Immature natural killer cell (primary cell): ENCODE measurements at places on chromosomes 5 and 9. TPM values are rescaled to one million over a fixed set of nuclear protein-coding genes. Genes with fewer than 3 reads are reported as not detected.

- DNase-seq: no peak
- no peak overlapping the region for H3K27ac ChIP-seq
- peaks cover 10% of the 10 kb centered on the region for H3K4me1 ChIP-seq
- H3K27me3 ChIP-seq: no peaks in the 10 kb centered on the region
Measured at GRCh38 chr5:73630765-73631164, 4.8 kb downstream of the ARHGEF28 start.

GRCh38 chr9:104858846-104859245 is 69.1 kb downstream of the ABCA1 start:
- H3K4me1 ChIP-seq: no peaks in the 10 kb centered on the region
- H3K27me3 ChIP-seq: no peaks in the 10 kb centered on the region
- H3K27ac ChIP-seq: no peak overlapping the region
- DNase-seq: no peak
- H3K36me3 ChIP-seq: no peaks in the 10 kb centered on the region

GRCh38 chr5:21125238-21125983 is 1137.4 kb upstream of the CDH18 start:
- no peaks in the 10 kb centered on the region for H3K4me1 ChIP-seq
- no peak for DNase-seq
- no peaks in the 10 kb centered on the region for H3K27me3 ChIP-seq
- H3K36me3 ChIP-seq: peaks cover 3% of the 10 kb centered on the region
- H3K27ac ChIP-seq: no peak overlapping the region
- H3K4me3 ChIP-seq: no peak overlapping the region

- no peaks in the 10 kb centered on the region for H3K36me3 ChIP-seq
- no peaks in the 10 kb centered on the region for H3K4me1 ChIP-seq
- no peak for DNase-seq
- H3K27me3 ChIP-seq: no peaks in the 10 kb centered on the region
- no peak overlapping the region for H3K4me3 ChIP-seq
Measured at GRCh38 chr9:106717686-106718085, 145.3 kb upstream of the ZNF462 start.

DNA sequence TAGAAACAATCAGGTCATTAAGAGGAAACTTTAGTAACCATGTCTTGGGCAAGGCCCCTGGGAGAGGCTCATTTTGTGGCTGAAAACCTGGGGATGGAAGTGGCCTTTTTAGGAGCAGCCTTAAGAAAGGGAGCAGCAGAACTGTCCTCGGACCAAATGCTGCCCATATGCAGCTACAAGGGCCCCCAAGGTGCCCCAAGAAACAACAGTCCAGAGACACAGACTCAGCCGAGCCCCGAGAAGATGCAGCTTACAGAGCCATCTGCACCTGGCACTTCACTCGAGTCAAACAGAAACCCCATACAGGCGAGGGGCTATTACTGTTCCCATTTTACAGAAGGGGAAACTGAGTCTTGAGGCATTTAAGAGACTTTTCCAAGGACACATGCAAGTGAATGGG is 58.0 kb downstream of the COL23A1 start:
- DNase-seq: no peak
- no peaks in the 10 kb centered on the region for H3K27me3 ChIP-seq
- no peaks in the 10 kb centered on the region for H3K36me3 ChIP-seq
- no peaks in the 10 kb centered on the region for H3K4me1 ChIP-seq

GRCh38 chr9:9973062-9973461 is 639.7 kb downstream of the PTPRD start:
- H3K27me3 ChIP-seq: no peaks in the 10 kb centered on the region
- H3K27ac ChIP-seq: no peak overlapping the region
- no peak for DNase-seq
- H3K4me3 ChIP-seq: no peak overlapping the region

DNA sequence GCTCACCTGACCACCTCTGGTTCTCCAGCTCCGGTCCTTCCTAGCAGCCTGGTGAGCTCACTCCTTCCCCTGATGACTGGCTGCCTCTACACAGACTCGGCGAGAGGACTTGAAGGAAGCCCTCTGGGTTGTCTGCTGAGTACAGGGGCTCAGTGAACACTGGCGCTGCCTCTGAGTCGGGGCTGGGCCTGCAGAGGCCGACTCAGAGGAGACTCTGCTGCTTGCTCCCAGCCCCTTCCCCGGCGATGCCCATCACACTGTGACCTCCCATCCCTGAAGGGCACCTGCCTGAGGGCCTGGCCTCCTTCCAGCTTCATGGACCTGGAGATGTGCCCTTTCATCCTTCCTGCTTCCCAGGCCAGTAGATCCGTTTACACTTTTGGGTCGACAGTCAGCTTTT is 22.0 kb downstream of the CRB2 start:
- H3K27ac ChIP-seq: no peak overlapping the region
- DNase-seq: no peak
- no peak overlapping the region for H3K4me3 ChIP-seq

GRCh38 chr5:74389531-74390305 is 250.8 kb downstream of the ENC1 start:
- DNase-seq: no peak
- no peaks in the 10 kb centered on the region for H3K27me3 ChIP-seq
- no peak overlapping the region for H3K27ac ChIP-seq
- no peak overlapping the region for H3K4me3 ChIP-seq

GRCh38 chr9:95125652-95126051 is 191.9 kb downstream of the FANCC start:
- no peak for DNase-seq
- H3K4me1 ChIP-seq: peaks cover 2% of the 10 kb centered on the region
- peaks cover 4% of the 10 kb centered on the region for H3K36me3 ChIP-seq
- H3K27ac ChIP-seq: no peak overlapping the region
- peaks cover 1% of the 10 kb centered on the region for H3K27me3 ChIP-seq

- no peak overlapping the region for H3K4me3 ChIP-seq
- no peak for DNase-seq
- H3K36me3 ChIP-seq: no peaks in the 10 kb centered on the region
- peaks cover 2% of the 10 kb centered on the region for H3K27me3 ChIP-seq
- no peak overlapping the region for H3K27ac ChIP-seq
- H3K4me1 ChIP-seq: no peaks in the 10 kb centered on the region
Measured at GRCh38 chr9:129185991-129186390, 7.9 kb upstream of the IER5L start.

DNA sequence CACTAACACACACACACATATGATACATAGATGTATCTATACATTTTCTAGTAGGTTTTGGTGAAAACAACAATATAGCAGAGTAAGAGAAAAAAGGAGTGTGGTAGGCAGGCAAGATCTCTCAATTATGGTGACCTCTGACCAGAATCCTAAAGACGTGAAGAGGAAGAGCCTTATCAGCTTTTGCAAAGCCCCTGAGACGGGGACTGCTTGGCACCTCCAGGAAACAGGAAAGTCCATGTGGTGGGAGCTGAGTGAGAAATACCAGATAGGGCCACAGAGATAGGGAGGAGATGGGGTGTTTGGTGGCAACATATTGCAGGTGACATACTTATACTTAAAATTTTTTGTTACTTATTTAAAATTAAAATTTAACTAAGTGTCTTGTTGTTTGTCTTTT is 39.9 kb upstream of the CTXN3 start:
- no peak overlapping the region for H3K27ac ChIP-seq
- no peak for DNase-seq
- H3K27me3 ChIP-seq: peaks cover 2% of the 10 kb centered on the region
- no peaks in the 10 kb centered on the region for H3K4me1 ChIP-seq

DNA sequence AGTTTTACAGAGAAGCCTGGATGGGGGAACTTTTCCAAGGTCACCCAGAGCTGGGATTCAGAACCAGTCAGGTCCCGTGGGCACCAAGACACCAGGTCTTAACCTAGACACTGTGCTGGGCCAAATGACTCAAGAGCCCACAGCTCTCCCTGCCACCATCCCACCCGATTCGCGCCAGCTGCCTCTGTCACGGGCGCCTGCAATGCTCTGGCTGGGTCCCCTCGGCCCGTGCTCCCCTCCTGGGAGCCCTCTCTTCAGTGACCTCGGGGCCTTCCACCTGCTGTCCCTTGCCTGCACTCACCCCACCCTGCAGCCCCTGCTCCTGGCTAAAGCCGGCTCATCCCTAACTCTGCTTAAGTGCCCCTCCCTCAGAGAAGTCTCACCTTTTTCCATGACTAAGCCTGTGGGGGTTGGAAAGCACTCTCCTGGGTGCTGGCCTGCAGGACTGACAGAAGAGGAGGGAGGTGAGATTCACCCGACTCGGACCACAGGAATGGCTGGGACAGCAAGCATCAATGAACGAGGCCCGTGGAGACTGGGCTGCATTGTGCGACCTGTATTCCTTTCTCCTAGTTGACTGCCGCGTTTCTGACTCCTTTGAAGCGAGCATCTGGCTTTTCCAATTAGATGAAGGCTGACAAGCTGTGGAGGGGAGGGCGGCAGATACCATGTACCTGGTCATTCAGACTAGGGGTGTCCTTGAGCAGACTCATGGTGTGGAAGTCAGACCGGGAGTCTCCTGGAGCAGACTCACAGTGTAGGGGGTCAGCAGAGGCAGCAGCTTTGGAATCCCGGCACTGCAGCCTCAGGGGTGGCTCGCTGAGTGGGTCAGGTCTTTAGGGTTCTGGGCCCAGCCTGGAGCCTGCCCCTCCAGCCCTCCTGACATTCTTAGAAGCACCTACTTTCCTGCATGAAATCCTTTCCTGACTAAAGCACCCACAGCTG is 5.8 kb upstream of the IL4 start:
- peaks cover 2% of the 10 kb centered on the region for H3K27me3 ChIP-seq
- no peak overlapping the region for H3K27ac ChIP-seq
- no peak for DNase-seq
- no peak overlapping the region for H3K4me3 ChIP-seq
- no peaks in the 10 kb centered on the region for H3K36me3 ChIP-seq

DNA sequence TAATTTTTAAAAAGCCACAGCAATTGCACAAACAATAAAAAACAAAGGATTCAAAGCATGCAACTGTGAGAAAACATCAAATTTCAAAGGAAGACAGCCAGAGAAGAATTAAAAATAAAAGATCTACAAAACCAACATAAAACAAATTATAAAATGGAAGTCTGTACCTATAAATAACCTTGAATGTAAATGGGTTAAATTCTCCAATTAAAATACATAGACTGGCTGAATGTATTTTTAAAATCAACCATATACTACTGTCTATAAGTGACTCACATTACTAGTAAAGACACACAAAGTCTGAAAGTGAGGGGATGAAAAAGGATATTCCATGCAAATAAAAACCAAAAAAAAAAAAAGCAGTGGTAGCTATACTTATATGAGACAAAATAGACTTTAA is 33.7 kb downstream of the BTNL8 start:
- H3K4me3 ChIP-seq: no peak overlapping the region
- DNase-seq: no peak
- H3K4me1 ChIP-seq: no peaks in the 10 kb centered on the region
- no peak overlapping the region for H3K27ac ChIP-seq
- H3K36me3 ChIP-seq: no peaks in the 10 kb centered on the region
- peaks cover 4% of the 10 kb centered on the region for H3K27me3 ChIP-seq

DNA sequence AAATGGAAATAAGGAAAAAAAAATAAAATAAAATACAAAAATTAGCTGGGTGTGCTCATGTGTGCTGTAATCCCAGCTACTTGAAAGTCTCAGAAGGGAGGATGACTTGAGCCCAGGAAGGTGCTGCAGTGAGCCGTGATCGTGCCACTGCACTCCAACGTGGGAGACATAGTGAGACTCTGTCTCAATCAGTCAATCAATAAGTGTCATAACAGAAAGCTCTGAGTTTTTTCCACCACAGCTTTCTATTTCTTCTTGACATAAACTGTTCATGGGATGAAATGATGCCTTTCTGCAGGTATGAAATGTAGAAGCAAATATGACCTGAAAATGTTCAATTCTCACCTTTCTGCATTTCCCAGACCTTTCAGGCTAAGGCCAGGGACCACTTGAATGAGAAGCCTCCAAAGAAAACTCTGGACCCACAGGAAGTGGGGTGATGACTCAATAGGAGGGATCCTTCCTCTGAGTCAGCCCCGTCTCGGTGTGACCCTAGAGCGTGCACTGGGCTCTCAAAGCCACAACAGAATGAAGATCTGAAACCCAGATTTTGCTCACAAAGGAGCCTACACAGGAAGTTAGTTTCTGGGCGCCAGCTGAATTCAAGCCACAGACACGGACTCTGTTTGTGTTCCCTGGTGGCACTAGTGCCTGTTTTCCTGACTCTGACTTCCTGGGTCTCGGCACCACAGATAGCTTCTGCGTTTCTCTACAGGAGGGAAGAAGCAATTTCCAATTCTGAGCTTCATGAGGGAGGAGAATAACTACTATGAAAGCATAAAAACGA is 62.0 kb downstream of the ANKH start:
- peaks cover 4% of the 10 kb centered on the region for H3K27me3 ChIP-seq
- DNase-seq: peak; percentile 77
- H3K36me3 ChIP-seq: no peaks in the 10 kb centered on the region
- peak overlapping the region; percentile 85 for H3K27ac ChIP-seq
- peak overlapping the region; percentile 84 for H3K4me3 ChIP-seq

DNA sequence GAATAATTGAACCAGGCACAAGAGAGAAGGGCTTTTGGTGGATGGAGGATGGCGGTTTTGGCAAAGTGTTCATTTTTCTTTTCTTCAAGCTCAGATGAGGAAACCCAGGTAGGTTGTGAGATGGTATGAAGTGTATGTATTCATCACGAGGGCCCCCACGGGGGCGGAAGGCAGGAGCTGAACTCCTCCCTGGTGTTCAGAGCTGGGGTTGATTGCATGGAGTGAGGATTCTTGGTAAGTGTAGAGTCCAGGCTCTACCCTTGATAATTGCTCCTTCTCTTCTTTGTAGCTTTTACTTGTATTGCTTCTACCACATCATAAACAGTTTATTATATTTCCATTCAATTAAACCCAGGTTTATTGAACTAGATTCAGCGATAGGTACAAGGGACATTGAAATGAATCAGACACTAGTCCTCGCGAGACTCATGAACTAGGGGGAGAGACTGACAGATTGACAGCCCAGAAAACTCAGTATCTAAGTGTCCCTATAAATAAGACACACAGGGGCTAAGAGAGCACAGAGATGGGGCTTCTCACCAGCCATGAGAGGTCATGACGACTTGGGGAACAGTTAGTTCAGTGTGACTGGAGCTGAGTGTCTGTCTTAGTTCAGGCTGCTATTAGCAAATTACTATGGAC is 116.7 kb upstream of the KLF4 start:
- no peak overlapping the region for H3K27ac ChIP-seq
- no peak overlapping the region for H3K4me3 ChIP-seq
- peaks cover 3% of the 10 kb centered on the region for H3K27me3 ChIP-seq
- H3K36me3 ChIP-seq: no peaks in the 10 kb centered on the region

GRCh38 chr5:180117000-180117725 is 45.6 kb upstream of the RNF130 start:
- H3K27me3 ChIP-seq: peaks cover 7% of the 10 kb centered on the region
- no peaks in the 10 kb centered on the region for H3K36me3 ChIP-seq
- no peaks in the 10 kb centered on the region for H3K4me1 ChIP-seq
- no peak for DNase-seq
- no peak overlapping the region for H3K27ac ChIP-seq

GRCh38 chr9:108273988-108274387 is 581.8 kb downstream of the ACTL7B start:
- no peaks in the 10 kb centered on the region for H3K4me1 ChIP-seq
- H3K4me3 ChIP-seq: no peak overlapping the region
- no peaks in the 10 kb centered on the region for H3K27me3 ChIP-seq
- H3K27ac ChIP-seq: no peak overlapping the region

GRCh38 chr9:136044207-136044970 is 50.7 kb downstream of the NACC2 start:
- no peak for DNase-seq
- peaks cover 2% of the 10 kb centered on the region for H3K27me3 ChIP-seq
- peaks cover 6% of the 10 kb centered on the region for H3K4me1 ChIP-seq

Gene CATSPER3
- polyA plus RNA-seq: not detected

Gene CDH9
- polyA plus RNA-seq: not detected

Gene DDX4
- not detected for polyA plus RNA-seq

Gene RAD1
- 23.8 TPM for polyA plus RNA-seq

Gene PCDHA12
- polyA plus RNA-seq: not detected

Gene DMRT3
- polyA plus RNA-seq: not detected

Gene NPR2
- not detected for polyA plus RNA-seq

Gene AOPEP
- 5.2 TPM for polyA plus RNA-seq
